Activated T-helper 1 cell treated with anti-CD3 and anti-CD28 coated beads, Interleukin-12 subunit alpha, Interleukin-12 subunit beta, Interleukin-2, Interleukin-4 antibody, amounts not matched to agents 30 ng/mL and 10 ng/mL and 1 ng/mL, durations not matched to agents 14 hours and 24 hours and 36 hours (primary cell): ENCODE measurements at places on chromosomes 5 and 9. TPM values are rescaled to one million over a fixed set of nuclear protein-coding genes. Genes with fewer than 3 reads are reported as not detected.

DNA sequence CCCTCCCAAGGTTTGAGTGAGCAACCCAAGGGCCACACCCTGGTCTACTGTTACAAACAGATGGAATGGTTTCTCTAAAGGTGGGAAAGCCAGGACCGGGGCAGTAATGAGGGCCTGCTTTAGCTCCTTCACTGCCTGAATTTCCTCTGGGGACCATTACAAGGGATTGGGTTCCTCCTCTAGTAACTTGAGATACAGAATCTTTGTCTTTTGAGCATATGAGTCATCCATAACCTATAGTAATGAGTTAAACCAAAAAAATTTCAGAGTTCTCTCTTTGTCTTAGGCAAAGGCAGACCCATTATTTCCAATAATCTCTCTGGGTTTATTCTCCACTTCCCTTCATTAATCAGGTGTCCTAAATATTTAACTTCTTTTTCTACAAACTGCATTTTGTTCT lies 618.8 kb downstream of the HINT1 start:
- no peak for DNase-seq

DNA sequence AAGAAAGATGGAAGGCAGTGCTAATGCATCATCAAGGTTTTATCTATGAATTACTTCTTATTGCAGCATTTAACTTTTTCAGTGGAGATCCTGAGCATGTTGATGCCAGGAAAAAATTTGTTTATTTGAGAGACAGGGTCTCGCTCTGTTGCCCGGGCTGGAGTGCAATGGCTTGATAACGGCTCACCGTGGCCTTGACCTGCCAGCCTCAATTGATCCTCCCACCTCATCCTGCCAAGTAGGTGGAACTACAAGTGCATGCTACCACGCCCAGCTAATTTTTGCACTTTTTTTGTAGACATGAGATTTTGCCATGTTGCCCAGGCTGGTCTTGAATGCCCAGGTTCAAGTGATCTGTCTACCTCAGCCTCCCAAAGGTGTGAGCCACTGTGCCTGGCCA lies 47.2 kb downstream of the AOPEP start:
- no peak for DNase-seq

Gene NTNG2
- 4.6 and 6.2 TPM in 2 replicates for total RNA-seq

- no peak for DNase-seq
Measured at GRCh38 chr5:78972654-78973428, 12.3 kb downstream of the ARSB start.

GRCh38 chr9:20714442-20715415 lies 30.7 kb downstream of the FOCAD start:
- no peak for DNase-seq

GRCh38 chr5:76816110-76816831 lies 2.6 kb upstream of the F2RL1 start:
- DNase-seq: no peak

DNA sequence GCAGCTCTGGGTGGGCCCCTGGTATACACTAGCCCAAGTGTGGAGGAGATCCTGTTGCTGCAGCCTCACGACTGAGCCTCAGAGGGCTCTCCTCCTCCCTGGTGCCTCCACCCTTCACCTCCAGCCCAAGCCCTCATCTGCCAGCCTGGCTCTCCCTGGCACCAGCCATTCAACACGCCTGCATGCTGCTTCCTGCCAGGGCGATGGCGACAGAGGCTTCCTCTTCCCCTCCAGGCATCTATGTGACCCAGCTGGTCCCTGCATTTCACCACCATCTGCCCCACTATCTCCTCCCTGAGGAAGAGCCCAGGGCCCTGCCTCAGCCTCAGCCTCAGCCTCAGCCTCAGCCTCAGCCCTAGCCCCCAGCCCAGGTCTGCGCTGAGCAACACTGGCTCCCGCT lies 54.8 kb upstream of the ANGPTL2 start:
- no peak for DNase-seq

- no peak for DNase-seq
Measured at GRCh38 chr5:148915224-148915817, 88.9 kb downstream of the ADRB2 start.

DNA sequence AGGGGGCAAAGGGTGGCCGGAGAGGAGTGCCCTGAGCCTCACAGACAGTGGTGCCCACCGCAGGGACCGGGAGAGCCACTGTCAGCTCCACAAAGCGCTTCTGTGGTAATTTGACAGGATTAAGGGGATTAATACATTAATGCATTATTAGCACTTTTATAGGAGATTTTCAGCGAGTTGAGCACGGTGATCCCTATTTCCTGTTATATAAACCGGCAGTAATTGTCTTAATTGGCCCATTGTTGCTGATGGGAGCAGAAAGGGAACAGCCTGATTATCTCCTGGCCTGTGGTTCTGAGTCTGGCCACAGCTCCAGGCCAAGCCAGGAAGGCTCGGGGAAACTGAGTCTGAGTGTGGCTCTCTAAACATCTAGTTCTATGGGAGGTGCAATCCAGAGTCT lies 423.6 kb downstream of the CDK5RAP2 start:
- DNase-seq: no peak

Gene SOX30
- total RNA-seq: 0.12 and 0.29 TPM in 2 replicates

DNA sequence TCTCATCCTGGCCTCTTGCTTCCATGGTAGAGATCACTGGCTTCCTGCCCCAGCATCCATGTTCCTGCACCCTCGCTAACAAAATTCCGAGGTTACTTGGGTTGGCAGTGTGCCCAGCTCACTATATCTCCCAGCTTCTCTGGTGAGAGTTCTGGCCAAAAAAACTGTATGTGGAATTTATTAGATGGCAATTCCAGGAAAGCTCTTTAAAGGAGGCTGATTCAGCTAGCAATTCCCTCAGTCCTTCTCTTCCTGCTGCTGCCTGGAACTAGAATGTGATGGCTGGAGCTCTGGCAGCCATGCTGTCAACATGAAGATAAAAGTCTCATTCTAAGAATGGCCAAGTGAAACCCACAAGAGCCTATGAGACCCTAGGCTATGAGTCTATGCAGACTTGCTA lies 88.8 kb downstream of the SECISBP2 start:
- DNase-seq: no peak

GRCh38 chr9:72551306-72551705 lies 29.9 kb downstream of the TMC1 start:
- no peak for DNase-seq

- DNase-seq: no peak
Measured at GRCh38 chr5:148790545-148791333, 35.7 kb upstream of the ADRB2 start.

DNA sequence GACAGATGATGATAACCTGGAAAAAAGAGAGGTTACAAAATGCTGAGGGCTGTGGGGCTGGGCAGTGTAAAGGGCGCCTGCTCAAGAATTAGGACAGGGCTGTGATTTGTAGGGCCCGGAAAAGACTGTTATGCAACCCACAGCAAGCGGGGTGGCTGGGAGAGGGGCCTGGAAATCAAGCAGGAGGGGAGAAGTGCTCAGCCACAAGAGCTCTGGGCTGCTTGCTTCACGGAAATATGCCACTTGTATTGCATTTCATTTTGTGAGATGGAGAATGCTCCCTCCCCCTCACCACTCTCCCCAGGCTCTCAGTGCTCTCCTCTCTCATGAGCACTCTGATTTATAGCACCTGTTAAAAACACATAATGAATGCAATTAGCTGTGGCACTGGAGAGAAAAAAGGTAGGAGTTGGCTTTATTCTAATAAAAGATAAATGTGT lies 8.4 kb upstream of the HAND1 start:
- DNase-seq: no peak

- DNase-seq: no peak
Measured at GRCh38 chr5:164741376-164741775, 1236.0 kb downstream of the MAT2B start.

- no peak for DNase-seq
Measured at GRCh38 chr5:56075361-56075760, 80.6 kb upstream of the IL6ST start.

- DNase-seq: no peak
Measured at GRCh38 chr5:160369990-160370712, at the start of gene C1QTNF2. Gene C1QTNF2, minus strand, starts transcription at chr5:160370626. Its CDS starts 15,615 bp downstream, at chr5:160355011.

- no peak for DNase-seq
Measured at GRCh38 chr9:21688108-21689102, 114.0 kb upstream of the MTAP start.

- DNase-seq: no peak
Measured at GRCh38 chr9:84925225-84925872, 255.8 kb downstream of the NTRK2 start.

GRCh38 chr9:115088860-115089259 lies 29.1 kb downstream of the TNC start:
- DNase-seq: no peak

DNA sequence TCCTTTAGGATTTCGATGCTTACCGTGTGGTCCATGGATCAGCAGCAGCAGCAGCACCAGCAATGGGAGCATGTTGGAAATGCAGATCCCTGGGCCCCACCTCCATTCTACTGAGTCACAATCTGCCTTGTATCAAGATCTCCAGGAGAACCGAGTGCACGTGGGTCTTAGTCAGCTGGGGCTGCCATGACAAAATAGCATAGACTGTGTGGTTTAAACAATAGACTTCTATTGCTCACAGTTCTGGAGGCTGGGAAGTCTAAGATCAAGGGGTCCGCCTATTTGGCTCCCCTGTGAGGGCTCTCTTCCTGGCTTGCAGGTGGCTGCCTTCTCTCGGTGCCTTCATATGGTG lies 1.3 kb upstream of the PROP1 start:
- no peak for DNase-seq

DNA sequence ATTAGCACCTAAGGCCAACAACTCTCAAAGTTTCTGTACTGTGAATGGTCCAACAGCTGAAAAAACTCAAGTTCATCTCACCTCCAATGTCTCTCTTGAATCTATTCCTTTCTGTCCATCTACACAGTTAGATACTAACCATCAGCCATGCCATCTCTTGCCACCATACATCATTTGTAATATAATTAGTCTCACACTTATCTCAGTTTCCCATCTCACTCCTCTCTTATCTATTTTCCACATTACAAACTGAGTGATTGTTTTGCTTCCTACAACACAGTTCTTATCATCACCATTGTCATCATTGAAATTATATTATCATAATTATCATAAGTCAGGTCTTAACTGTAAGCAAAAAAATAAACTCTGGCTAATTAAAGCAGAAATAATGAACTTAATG lies 393.9 kb downstream of the PRELID2 start:
- no peak for DNase-seq

- DNase-seq: no peak
Measured at GRCh38 chr9:72457366-72457765, 64.0 kb upstream of the TMC1 start.
